ENCODE measurements at places on chromosomes 2 and 18.

GRCh38 chr2:164388511-164388910 is 232.8 kb downstream of the GRB14 start:
- DNase-seq, result peak; percentile 44

DNA sequence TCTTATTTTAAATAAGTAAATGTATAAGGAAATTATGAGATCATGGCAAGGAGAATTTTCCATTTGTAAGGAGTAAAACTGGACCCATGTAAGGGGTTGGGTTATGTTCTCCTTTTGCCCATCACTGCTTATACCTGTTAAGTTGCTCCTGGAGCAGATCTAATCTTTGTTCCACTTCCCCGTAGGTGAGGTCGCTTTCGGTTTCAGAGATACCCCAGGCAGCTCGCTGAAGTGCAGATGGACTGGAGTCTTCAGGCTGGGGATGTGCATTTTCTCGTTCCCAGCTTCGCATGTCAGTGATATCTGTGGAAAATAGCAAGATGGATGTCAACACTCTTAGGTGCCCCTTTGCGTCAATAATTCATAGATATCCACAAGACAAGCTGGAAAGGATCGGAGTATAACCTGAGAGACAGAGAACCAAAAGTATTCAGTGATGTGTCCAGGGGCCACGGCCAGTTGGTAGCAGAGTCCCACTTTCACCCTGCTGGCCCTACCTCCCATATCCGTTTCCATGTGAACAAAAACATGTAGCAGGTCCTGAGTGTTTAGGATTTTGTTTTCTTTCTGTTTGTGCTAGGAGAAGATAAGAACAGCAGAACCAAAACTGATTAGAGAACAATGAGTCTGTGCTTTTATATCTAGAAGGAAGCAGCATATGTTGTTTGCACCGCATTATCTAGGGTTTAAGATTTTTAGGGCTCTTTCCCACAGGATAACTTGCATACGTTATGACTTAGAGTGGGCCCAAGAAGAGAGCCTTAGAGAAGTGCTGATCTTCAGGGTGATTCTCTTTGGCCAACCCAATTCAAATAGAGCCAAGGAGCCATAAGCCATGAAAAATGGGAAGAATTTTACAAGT is 36.0 kb downstream of the GCA start:
- no peak for DNase-seq

GRCh38 chr2:203739351-203739750 is 32.9 kb downstream of the CD28 start:
- DNase-seq, result no peak

- DNase-seq, result no peak
Measured at GRCh38 chr2:149467436-149467835, 120.1 kb downstream of the MMADHC start.

- DNase-seq, result no peak
Measured at GRCh38 chr2:29246383-29247300, 131.4 kb downstream of the CLIP4 start.

GRCh38 chr2:150255528-150255927 is 231.9 kb downstream of the RND3 start:
- no peak for DNase-seq

DNA sequence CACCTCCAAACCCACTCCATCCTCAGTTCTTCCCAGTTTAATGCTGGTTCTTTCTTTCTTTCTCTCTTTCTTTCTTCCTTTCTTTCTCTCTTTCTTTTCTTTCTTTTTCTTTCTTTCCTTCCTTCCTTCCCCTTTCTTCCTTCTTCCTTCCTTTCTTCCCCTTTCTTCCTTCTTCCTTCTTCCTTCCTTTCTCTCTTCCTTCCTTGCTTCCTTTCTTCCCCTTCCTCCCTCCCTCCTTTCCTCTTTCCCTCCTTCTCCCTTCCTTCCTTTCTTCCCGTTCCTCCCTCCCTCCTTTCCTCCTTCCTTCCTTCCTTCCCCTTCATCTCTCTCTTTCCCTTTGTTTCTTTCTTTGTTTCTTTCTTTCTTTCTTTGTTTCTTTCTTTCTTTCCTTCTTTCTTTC is 50.9 kb downstream of the PDCL3 start:
- DNase-seq, result no peak

DNA sequence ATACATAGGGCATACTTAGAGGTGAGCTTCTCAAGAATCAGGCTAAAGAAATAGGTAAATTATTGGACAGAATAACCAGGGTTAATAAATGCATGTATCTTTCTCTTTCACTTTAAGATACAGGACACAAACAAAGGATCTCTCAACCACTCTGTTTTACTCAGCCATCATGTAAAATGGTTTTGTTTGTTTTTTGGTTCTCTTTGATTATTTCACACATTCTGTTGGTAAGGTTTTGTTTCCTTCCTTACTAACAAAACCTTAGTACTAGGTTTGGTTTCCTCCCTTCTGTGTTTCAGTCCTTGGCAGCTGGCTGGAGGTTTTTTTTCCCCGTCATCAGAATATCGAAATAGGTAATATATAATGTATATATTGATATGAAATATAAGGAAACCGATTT is 1506.8 kb upstream of the TMEFF2 start:
- DNase-seq, result no peak

- no peak for DNase-seq
Measured at GRCh38 chr2:185484602-185485001, 254.0 kb upstream of the FSIP2 start.

GRCh38 chr18:60445341-60445740 is 72.8 kb upstream of the MC4R start:
- no peak for DNase-seq

DNA sequence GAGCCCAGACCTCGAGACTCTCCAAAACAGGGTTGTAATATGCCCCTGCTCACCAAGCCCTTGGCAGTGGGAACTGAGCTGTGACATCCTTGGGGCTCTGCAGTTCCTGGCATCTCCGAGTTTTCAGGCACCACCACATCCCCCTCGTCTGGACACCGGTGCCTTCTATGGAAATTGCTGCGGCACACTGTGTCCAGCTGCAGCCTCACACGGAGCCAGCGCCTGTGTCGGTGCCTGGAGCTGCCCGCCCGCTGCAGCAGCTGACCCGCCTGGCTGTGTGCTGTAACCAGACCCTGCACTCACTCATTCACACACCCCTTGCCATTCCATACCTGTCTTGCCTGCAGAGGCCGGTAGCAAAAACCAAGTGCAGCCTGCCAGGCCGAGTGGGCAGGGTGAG is 11.8 kb downstream of the IWS1 start:
- DNase-seq, result no peak

- no peak for DNase-seq
Measured at GRCh38 chr18:45874491-45875184, 49.2 kb downstream of the SIGLEC15 start.

- DNase-seq, result no peak
Measured at GRCh38 chr2:59005836-59006615, 764.9 kb upstream of the FANCL start.

GRCh38 chr18:55627007-55627406 is 39.0 kb upstream of the TCF4 start:
- DNase-seq, result no peak

DNA sequence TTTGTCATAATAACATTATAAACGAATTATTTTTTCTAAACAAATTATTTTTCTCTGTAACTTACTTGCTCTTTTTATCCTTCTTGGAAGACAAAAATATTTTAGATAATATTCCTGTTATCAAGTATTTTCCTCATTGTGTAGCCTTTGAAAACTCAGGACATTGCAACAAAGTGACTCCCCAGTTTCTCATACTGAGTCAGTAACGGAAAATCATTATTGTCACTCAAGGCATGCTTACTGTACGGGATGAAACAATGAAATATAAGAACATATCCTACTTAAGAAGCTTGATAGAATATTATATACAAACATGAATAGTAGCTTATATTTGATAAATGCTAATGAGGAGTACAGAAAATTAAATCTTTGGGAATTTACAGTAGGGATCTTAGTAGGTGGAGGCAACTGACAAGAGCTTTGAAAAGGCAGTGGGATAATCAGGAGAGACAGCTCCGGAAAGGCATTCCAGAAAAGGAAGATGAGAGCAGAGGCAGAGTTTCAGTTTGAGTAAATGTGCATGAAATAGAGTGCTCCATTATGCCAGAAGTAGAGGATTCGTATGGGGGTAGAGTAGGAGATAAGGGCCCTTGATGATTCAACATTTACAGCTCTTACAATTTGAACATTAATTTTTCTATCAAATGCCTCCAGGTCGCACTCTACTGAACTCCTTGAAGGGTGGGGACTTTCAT is 14.0 kb upstream of the YES1 start:
- DNase-seq, result no peak

DNA sequence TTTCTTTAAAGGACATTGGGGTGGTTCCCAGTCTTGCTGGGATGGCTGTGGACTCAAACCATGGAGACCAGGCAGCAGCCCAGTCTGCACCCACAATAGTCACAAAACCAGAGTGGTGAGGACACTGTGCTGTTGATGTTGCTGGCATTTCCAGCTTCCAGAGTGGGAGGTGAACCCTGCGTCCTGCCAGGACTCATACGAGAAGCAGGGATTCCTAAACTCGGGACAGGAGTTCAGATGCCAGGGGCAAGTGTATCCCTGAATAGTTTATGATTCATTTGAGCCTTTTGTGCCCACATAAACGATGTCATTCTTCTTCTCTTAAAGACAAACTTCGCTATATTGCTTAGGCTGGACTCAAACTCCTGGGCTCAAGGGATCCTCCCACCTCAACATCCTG is 62.8 kb downstream of the TCF7L1 start:
- DNase-seq, result no peak

DNA sequence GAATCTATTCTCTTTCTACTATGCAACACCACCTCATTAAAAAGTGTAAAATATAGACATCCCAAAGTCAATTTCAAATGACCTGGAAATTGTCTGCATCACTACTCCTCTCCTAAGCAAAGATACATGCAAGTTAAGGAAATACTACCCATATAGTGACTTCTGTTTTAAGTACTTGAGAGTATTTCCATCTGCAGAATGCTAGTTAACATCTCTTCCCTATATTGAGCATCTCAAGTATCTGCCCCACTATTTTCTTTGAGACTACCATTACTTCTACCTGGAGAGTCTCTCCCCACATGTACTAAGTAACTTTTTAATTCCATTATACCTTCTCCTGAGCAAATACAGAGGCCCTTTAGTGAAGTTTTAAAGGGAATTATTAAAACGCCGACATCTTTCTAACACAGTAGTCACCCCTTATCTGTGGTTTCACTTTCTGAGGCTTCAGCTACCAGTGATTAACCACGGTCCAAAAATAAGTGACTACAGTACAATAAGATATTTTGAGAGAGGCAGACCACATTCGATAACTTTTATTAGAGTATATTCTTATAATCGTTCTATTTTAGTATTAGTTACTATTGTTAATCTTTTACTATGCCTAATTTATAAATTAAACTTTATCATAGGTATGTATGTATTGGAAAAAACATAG is 21.8 kb downstream of the CWC22 start:
- DNase-seq, result no peak

DNA sequence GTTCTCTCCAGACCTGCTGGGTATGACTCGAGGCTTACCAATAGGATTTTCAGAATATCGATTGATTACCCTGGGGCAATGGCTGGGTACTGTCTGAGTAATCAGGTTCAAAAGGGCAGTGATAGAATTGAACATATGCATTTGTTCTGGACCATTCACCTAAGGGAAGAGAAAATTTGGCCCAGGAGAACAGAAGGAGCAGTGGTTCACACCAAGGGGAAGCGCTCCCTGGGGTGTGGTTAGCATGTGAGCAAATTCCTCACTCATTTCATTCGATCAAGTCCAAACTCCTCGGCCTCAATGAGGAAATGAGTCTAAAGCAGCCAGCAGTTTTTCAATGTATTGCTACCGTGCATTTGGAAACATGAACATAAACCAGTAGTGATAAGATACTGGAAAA is 55.6 kb downstream of the CYP26B1 start:
- no peak for DNase-seq

DNA sequence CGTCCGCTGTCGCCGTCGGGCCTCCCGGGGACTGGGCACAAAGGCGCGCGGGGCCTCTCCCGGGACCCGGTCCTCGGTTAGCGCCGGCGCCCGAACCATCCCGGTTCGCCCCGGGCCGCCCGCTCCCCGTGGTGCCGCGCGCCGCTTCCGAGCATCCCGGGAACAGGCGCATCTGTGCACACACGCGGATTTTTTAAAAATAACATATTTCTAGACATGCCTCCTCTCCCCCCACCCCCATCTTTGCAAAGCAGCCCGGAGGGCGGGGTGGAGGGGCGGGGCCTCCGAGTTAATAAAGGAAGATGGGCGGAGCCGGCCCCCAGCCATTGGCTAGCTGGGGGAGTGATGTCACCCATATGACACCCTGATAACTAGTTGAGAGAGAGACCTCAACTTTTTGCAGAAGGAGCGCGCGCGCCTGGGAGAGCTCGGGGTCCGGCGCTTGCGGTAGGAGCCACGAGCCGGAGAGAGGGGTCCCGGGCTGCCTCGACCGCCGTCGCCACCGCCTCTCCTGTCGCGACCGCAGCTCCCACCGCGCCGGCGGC is at the start of gene SOX11:
Gene SOX11 (plus strand): TSS at position 400 of the 545 bp plus-strand sequence. CDS start 338 bp downstream, outside the sequence.
- peak; percentile 59 for DNase-seq

GRCh38 chr2:216522892-216523502 is 24.4 kb downstream of the RPL37A start:
- no peak for DNase-seq

DNA sequence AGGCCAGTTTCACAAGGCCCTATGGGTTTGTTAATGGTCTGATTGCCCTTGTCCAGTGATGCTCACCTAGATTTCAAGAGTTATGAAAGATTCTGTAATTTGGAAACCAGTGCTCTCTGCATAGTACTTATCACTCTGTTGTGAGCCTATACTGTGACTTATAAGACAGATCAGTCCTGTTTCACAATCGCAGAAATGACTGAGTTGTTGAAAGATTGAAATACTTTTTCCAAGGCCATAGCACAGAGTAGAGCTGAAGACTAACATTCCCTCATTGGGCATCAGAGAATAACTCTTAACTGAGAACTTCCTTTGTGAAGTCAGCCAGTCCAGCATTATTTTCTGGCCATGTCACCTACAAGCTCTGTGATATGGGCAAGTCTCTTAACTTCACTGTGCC is 44.0 kb downstream of the CCDC85A start:
- no peak for DNase-seq

DNA sequence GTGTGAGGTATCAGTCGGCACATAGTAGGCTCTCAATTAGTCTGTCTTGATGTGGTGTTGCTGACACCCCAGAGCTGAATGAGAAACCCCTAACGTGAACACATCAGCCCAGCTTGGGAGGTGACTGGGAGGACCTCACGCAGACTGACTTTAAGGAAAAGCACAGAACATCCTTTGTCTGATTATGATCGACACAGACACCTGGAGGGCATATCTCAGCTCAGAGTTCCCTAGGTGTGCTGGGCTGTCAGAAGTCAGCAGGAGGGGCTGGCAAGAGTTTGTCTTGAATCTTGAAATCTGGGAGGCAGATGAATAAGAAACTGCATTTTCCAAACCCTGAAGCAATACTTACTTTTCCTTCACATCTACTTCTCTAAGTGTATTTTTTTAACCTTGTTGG is 16.8 kb upstream of the MYCN start:
- DNase-seq, result no peak

GRCh38 chr2:144415386-144415785 is 104.5 kb downstream of the ZEB2 start:
- no peak for DNase-seq

GRCh38 chr18:65946777-65947176 is 196.0 kb downstream of the CDH7 start:
- DNase-seq, result no peak

GRCh38 chr2:234292205-234292961 is 204.5 kb downstream of the ARL4C start:
- no peak for DNase-seq

GRCh38 chr18:52936931-52937330 is 596.9 kb downstream of the DCC start:
- no peak for DNase-seq

GRCh38 chr2:191127235-191127634 is 23.6 kb downstream of the STAT4 start:
- DNase-seq, result no peak

All from HFF-Myc (cell line).